Temporal lobe (tissue), 4 donors: ENCODE measurements at places on chromosomes 4 and X. TPM values are rescaled to one million over a fixed set of nuclear protein-coding genes. Genes with fewer than 3 reads are reported as not detected.

EVC gene
- 4.4 TPM for total RNA-seq

ZFP42 gene
- not detected for total RNA-seq

OSTC gene
- 32.5 TPM for total RNA-seq

ZNF280C gene
- total RNA-seq: 8.4 TPM

EPGN gene
- total RNA-seq: 0.49 TPM

SRPX gene
- 2.0 TPM for total RNA-seq

STK32B gene
- total RNA-seq: 53.6 TPM

SULT1E1 gene
- total RNA-seq: 5.4 TPM

NOX1 gene
- not detected for total RNA-seq

LONRF3 gene
- total RNA-seq: 1.7 TPM

PHOX2B gene
- total RNA-seq: not detected
